A549 treated with AZD2906 at 1 μM for 4 hours (cell line): ENCODE measurements at places on chromosomes 3 and 15. TPM values are rescaled to one million over a fixed set of nuclear protein-coding genes. Genes with fewer than 3 reads are reported as not detected.

IL17RD gene
- total RNA-seq = 0.56 to 1.2 TPM (median 0.97 TPM) in 5 replicates

EPHA3 gene
- total RNA-seq = not detected in 5 replicates

CDHR4 gene
- total RNA-seq = 0.12 to 0.42 TPM (median 0.28 TPM) in 5 replicates

IQCF5 gene
- not detected in 5 replicates for total RNA-seq

TEX55 gene
- total RNA-seq = 0.08 TPM in 1 of 5 replicates, not detected in the others

FBXO40 gene
- not detected in 5 replicates for total RNA-seq

MYRIP gene
- total RNA-seq = 0.05 TPM in 1 of 5 replicates, not detected in the others

MOBP gene
- 0.02 to 0.18 TPM (median 0.10 TPM) in 5 replicates for total RNA-seq

RARRES1 gene
- total RNA-seq = 8.0 to 11.8 TPM (median 9.8 TPM) in 5 replicates

CA12 gene
- total RNA-seq = 176 to 188 TPM (median 186 TPM) in 5 replicates

ARL14 gene
- total RNA-seq = 0.30 to 0.59 TPM (median 0.41 TPM) in 5 replicates

DLEC1 gene
- 0.02 to 0.09 TPM (median 0.06 TPM) in 4 of 5 replicates, not detected in the other for total RNA-seq

HGD gene
- 17.9 to 23.4 TPM (median 20.8 TPM) in 5 replicates for total RNA-seq

CCDC51 gene
- total RNA-seq = 26.3 to 28.2 TPM (median 27.5 TPM) in 5 replicates

CCR9 gene
- 0.03 TPM in 2 of 5 replicates, not detected in the others for total RNA-seq

SKOR1 gene
- 0.03 to 0.08 TPM (median 0.05 TPM) in 4 of 5 replicates, not detected in the other for total RNA-seq

TASOR gene
- total RNA-seq = 16.0 to 21.8 TPM (median 18.3 TPM) in 5 replicates
